ENCODE measurements at places on chromosomes 3 and 15.

DNA sequence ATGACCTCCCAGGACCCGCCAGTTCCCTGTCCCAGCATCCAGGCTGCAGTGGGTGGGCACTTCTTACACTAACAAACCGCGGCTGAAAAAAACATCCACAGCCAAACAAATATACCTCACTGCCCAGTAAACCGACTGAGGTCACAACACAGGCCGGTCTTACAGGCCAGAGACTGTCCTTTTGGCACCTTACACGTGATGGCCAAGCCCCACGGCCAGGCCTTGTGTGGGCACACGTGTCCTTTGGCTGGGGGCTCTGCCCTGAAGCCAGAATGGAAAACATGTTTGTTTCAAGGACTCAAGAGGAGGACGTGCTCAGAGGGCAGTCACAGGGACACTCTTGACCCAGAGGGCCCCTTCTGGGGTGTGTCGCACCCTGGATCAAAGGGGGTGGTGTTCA lies 9.8 kb downstream of the SLC38A3 start:
- DNase-seq = no peak

- DNase-seq = no peak
Measured at GRCh38 chr3:152400887-152401286, 132.2 kb downstream of the MBNL1 start.

DNA sequence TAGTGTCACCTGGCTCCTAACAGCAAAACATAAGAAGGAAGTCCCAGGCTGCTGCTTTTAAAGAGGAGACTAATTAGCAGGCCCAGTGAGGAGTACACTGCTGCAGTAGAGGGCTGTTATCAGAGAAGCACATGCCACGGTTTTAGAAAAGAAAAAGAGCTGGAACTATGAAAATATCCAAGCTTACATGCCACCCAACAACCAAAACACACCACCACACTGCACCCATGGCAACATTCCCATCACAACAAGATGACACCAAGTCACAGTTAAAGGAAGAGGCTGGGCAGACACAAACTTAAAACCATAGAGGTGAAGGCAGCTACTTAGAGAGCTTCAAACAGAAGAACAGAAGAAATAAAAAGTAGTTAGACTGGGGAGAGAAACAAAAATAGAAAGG lies 37.0 kb downstream of the NPTN start:
- no peak for DNase-seq

- no peak for DNase-seq
Measured at GRCh38 chr15:87557881-87558280, 698.7 kb downstream of the NTRK3 start.

GRCh38 chr3:11312166-11312565 lies 40.0 kb downstream of the ATG7 start:
- no peak for DNase-seq

DNA sequence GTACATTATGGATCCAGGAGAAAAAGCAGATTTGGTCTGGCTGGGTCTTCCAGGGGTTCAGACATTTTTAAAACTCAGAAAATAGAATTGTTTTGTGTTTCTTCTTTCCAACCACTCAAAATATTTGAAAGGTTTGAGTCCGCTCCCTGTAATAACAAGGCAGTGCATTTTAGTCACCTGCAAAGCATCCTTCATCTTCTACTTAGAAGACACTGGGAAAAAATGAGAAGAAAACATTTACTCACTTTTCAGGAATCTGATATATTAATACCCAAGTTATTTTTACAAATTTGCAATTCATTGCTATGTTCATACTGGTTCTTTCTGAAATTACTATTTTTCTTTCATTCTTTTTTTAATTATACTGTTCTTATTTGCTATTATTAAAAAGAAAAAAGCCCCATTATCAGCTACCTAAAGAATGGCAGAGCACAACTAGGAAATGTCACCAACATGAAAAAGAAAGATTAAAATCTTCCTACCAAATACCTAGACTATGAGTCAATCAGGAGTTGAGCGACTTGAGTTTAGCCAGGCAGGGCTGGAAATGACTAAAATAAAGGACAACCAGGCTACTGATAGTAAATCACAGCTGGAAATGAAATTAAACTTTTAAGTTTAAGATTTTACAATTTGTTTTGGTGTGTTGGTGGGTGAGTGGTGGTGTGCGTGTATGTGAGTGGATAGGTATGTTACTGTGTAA lies 280.3 kb upstream of the THBS1 start:
- no peak for DNase-seq

DNA sequence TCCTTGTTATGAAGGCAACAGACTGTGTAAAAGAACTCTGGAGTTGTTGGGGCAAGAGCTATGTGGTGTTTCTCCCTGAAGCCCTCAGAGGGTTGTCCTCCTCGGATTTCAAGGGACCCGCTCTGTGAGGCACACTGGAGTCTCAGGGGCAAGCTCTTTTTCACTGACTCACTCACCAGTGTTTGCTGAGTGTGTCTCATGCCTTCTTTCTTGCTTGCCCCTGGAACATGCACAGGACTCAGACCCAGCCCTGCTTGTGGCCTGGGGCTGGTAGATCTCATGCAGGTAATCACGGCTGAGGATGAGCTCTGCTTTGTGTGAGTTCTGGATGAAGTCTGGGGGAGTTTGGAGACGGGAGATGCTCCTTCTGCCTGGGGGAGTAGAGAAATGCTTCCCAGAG lies 93.7 kb downstream of the CACNA1D start:
- no peak for DNase-seq

DNA sequence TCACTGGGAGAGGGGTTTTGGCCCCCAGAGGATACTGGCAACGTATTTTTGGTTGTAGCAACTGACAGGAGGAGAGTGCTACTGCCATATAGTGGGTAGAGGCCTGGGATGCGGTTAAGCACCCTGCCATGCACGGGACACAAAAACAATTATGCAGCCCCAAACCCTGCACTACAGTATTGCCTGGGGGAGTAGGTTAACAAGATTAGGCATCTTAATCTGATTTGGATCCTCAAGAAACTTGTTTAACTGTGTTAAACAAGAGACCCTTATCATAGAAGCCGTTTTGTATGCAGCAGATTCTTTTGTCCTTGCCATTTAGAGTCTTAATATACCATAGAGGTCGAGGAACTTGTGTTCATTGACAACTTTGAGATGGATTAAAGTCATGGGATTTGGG lies 3.4 kb downstream of the PHLDB2 start:
- DNase-seq = no peak

DNA sequence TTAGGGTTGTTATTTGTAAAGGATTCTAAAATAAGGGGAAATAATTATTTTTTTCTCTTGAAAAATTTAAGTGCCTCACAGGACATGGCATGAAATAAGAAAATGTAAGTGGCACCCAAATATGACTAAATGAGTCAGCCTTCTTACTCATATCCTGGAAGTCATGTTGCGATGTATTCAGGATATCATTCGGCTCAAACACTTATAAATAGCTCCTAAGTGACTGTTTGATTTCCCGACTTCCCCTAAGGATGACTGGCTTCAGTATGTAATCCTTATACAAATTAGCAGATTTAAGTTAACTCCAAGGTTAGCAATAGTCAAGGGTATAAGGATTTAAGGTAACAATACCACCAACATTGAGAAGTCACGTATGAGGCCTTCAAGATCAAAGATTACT lies 57.3 kb upstream of the OSTN start:
- no peak for DNase-seq

- no peak for DNase-seq
Measured at GRCh38 chr3:71786551-71786950, 1.6 kb upstream of the PROK2 start.

Data from pons (tissue), 1 donor.